Calu3 (cell line): ENCODE measurements at places on chromosomes 12 and 14. TPM values are rescaled to one million over a fixed set of nuclear protein-coding genes. Genes with fewer than 3 reads are reported as not detected.

FGF23 gene
- not detected in 2 replicates for total RNA-seq

LRCOL1 gene
- total RNA-seq, result not detected in 2 replicates

RASSF3 gene
- 162 and 179 TPM in 2 replicates for total RNA-seq

TAS2R46 gene
- total RNA-seq, result 1.1 and 2.2 TPM in 2 replicates

AICDA gene
- total RNA-seq, result not detected in 2 replicates

GPD1 gene
- total RNA-seq, result 0.21 and 1.0 TPM in 2 replicates

HVCN1 gene
- total RNA-seq, result 0.71 and 0.99 TPM in 2 replicates

ADCY4 gene
- 3.0 and 3.4 TPM in 2 replicates for total RNA-seq

FAR2 gene
- total RNA-seq, result 20.8 and 24.0 TPM in 2 replicates
